ENCODE measurements at places on chromosomes 2 and 18.

- no peak for DNase-seq
Measured at GRCh38 chr2:117271631-117272030, 542.9 kb upstream of the DDX18 start.

GRCh38 chr18:3950668-3951404, 500.9 kb downstream of the TGIF1 start:
- DNase-seq, result no peak

DNA sequence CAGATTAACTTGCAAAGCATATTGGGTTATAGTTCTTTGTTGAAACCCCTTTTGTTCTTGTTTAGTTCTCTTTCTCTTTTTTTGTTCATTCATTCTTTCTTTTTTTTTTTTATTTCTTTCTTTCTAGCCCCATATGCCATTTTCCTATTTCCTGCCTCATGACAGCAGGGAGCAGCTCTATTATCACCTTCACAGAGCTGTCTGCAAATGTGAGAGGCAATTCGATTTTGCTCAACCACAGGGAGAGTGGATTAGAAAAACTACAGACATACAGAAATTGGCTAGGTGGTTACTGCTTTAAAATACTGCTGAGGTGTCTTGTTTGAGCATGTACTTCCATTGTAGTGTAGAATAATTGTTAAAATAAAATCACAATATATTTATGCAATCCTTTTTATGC, 44.2 kb upstream of the TBR1 start:
- no peak for DNase-seq

- no peak for DNase-seq
Measured at GRCh38 chr2:204260901-204261300, 284.4 kb upstream of the PARD3B start.

DNA sequence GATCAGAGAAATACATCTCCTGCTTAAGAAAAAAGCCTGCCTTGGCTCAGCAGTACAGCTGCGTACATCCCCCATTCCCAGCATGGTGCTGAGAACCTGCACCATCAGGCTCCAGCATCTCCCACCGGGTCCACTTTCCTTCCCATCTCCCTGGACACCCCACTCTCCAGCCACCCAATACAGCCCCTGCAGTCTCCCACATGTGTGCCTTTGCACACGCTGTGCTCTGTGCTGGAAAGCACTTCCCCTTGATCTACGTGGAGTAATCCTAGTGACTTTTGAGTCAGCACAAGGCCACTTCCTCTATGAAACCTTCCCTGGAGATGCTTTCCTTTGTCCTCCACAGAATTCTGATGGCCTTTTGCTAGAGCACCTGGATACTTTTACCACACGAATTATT, 17.0 kb downstream of the STAT1 start:
- no peak for DNase-seq

GRCh38 chr2:195542067-195542466, 115.0 kb upstream of the SLC39A10 start:
- DNase-seq, result no peak

Data from iPS-NIHi11 (cell line).